ENCODE measurements at places on chromosomes 5 and 9.

DNA sequence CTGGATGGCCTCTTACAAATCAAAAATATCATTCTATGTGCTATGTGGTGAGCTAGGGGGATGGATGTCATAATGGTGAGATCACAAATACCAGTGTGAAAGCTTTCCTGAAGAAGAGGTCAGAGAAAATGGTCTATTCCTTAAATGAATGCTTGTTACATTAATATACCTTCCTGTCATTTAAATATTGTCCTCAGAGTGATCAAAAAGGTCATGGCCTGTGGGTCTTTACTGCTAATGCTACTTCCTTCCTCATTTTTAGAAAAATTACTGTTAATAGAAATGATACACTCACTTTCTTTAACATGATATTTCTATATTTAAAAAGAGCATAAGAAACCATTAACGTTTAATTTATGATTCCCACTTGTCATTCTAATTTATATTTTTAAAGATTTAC, 9.7 kb downstream of the OMD start:
- no peak for DNase-seq

GRCh38 chr5:136901-137300, 44.9 kb downstream of the PLEKHG4B start:
- DNase-seq: no peak

- DNase-seq: no peak
These were observed 389.4 kb downstream of the RAB3C start for GRCh38 chr5:58972301-58972700.

GRCh38 chr5:116765441-116765840, 190.8 kb upstream of the SEMA6A start:
- DNase-seq: no peak

Measured in activated CD4-positive, CD25-positive, alpha-beta regulatory T cell (primary cell).